ENCODE measurements at places on chromosomes 7 and 10.

DNA sequence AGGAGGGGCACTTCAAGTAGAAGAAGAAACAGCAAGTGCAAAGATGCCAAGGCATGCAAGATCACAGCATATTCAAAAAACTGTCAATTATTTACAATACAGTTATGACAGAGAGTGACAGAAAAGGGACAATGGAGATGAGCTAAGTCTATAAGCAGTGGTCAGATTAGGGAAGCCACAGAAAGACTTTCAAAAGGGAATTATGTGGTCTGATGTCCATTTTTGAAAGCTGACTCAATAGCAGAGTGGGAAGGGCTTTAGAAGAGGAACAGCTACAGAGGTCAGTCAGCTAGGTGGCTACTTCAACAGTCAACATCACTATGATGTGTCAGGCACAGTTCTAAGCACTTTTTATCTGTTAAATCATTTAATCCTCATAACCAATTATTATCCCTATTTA, 45.2 kb upstream of the SPOCK2 start:
- DNase-seq: no peak

GRCh38 chr7:108724251-108725100, 154.8 kb downstream of the DNAJB9 start:
- DNase-seq: no peak

DNA sequence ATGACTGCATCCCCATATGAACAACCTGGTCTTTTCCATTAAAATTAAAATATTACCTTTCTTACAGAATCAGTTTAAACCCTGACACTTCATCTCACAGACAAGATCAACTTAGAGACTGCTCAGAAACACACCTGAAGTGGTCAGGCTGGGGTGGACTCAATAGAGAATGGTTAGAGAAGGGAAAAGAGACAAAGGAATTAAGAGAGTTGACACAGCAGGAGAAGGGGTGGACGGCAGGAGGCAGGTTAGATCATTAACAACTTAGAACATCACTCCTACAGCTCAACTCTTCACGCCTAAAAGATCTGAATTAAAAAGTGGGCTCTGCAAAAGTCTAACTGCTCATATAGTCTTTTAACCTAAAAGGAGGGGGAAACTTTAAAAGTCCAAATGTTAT, 157.7 kb upstream of the COL1A2 start:
- no peak for DNase-seq

DNA sequence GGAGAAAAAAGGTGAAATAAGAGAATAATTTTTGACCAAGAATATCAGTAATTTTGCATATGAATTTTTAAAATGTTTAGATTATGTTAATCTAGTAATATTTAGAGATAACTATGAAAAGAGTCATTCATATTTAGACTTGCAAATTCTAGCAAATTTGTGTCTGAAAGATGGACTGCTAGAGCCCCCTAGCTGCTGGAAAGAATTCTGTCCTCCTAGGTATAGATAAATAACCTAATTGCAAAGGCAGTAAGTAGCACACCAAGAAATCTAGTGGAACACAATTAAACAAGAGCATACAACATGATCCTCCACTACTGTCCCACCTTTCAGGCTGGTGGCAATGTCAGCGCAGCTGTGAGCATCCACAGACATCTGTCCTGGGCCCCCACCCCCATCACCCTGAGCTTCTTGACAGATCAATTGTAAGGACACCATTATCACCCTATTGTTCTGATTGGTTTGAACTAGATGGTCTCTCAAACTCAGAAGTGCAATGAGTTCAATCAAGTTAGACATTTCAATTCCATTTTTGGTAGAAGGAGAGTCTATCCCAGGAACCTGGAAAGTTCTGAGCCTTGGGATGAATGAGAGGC, 15.0 kb upstream of the GFRA1 start:
- DNase-seq: no peak

GRCh38 chr10:97574374-97575126, 2.0 kb downstream of the ANKRD2 start:
- DNase-seq: no peak
